CD4-positive, alpha-beta T cell treated with Interleukin-4 for 4 hours (primary cell): ENCODE measurements at places on chromosomes 1 and 21.
A peak's percentile ranks its signal among the peaks of the same experiment; 100 is the strongest.

DNA sequence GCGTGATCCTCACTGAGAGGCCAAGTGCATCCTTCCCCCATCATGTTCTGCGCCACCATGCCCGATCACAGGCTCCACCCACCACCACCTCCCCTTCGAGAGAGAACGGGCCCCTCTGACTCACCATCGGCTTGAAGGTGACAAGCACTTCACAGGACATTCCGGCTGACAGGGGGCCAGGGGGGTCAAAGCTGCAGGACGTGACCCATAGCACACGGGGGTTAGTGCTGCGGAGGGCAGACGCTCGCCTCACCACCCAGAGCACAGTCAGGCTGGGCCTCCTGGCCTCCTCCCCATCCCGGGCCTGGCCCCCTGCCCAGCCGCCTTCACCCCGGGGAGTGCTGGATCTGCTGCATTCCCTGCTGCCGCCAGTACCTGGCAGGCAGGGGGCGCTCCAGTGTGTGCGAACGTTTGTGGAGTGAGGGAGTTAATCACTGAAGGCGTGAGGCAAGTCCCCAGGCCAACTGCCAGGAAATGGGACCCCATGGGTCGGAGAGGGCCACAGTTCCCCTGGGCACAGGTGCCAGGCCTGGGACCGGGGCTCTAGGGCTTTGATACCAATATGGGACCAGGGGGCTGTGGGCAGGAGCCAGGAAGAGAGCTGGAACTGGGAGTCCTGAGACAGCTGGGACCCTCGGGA is 40.9 kb upstream of the TMEM52 start:
- peak; percentile 39 for DNase-seq

GRCh38 chr1:77623066-77623465 is 59.4 kb downstream of the ZZZ3 start:
- no peak for DNase-seq

DNA sequence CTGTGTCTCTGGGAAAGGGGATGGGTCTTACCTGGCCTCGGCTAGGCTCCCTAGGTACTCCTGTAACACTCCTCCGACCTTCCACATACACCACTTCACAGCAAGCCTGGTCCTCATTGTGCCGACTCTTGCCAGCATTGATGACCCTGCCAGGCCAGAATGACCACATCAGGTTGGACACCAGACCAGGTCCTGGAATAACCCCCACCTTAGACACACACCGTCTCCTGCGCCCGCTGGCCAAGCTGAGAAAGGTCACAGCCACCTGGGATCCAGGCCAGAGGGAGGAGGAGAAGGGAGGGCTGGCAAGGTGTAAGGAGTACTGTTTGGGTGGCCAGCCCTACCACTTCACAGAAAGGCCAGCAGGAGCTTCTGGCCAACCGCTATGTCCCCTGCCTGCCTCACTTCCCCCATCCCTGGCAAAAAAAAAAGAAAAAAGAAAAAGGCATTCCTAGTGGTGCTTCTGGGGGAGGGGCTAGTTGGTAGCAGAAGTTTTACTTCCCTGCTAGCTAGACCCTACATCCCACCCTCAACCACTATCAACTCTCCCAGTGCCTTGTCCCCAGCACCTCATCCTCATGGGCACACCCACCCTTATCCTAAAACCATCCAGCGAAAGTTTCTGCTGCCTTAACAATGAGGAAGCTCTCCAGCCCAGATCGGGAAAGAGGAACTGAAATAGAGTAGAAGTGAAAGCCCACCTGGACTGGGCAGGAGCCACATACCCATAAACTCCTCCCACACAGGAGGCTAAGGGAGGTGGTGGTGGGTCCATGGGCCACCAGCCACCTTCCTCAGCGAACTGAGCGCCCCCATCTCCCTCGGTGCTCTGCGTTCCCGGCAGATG is 1.4 kb downstream of the PPM1J start:
- DNase-seq = no peak

DNA sequence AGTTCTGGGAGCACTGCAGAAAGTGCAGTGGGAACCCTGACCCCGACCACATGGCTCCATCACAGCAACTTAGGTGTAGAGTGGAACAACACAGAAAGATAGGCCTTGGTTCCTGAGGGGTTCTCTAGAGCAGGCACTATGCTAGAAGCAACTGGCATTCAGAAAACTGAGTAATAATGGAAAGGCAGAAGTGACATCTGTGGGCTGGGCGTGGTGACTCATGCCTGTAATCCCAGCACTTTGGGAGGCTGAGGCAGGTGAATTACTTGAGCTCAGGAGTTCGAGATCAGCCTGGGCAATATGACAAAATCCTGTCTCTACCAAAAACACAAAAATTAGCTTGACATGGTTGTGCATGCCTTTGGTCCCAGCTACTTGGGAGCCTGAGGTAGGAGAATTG is 5.3 kb downstream of the MRPS15 start:
- no peak for DNase-seq
